ENCODE measurements at places on chromosomes 3 and 15.

DNA sequence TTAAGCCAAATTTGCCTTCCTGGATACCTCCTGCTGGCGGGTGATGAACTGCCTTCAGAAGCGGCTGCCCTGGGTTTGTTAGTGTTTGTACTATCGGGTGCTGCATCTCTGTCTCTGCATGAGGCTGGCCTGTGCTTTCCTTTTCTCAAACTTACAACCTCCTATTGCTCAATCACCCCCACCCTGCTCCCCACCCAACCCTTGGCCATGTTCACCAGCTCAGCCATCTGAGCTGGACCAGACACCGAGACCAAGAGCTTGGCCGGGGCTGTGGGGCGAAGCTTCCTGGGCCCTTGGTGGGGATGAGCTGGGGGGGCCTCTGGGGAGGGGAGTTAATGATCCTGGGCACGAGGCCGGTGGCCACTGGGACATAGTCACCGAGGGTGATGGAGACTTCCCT, 16.8 kb upstream of the FBLN2 start:
- DNase-seq: peak; percentile 68

DNA sequence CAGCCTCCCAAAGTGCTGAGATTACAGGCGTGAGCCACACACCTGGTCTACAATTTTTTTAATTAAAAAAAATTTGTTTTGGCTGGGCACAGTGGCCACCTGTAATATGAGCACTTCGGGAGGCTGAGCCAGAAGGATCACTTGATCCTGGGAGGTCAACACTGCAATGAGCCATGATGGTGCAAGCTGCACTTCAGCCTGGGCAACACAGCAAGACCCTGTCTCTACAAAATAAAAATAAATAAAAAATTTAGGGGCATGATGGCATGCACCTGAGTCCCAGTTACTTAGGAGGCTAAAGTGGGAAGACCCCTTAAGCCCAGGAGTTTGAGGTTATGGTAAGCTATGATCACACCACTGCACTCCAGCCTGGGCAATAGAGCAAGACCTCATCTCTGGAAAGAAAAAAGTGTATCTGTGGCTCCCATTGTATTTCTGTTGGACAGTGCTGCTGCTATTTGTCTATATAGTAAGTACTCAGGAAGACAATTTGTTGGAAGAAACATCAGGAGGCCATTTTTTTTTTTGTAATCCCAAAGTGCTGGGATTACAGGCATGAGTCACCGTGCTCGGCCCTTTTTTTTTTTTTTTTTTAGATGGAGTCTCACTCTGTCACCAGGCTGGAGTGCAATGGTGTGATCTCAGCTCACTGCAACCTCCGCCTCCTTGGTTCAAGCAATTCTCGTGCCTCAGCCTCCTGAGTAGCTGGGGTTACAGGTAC, 27.5 kb upstream of the SH3BP5 start:
- no peak for DNase-seq

DNA sequence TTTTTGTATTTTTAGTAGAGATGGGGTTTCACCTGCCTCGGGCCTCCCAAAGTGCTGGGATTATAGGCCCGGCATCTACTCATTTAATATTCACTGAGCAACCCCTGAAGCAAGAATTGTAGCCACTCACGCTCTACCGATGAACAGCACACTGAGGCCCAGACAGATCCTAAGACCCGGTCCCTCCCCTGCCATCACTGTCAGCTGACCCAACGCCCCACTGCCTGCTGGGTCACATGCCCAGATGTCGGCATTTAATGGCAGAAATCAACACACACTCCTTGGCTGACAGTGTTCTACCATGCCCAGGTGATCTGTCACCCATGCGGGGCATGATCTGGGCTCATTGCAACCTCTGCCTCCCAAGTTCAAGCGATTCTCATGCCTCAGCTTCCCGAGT, 3.2 kb upstream of the TMEM89 start:
- no peak for DNase-seq

DNA sequence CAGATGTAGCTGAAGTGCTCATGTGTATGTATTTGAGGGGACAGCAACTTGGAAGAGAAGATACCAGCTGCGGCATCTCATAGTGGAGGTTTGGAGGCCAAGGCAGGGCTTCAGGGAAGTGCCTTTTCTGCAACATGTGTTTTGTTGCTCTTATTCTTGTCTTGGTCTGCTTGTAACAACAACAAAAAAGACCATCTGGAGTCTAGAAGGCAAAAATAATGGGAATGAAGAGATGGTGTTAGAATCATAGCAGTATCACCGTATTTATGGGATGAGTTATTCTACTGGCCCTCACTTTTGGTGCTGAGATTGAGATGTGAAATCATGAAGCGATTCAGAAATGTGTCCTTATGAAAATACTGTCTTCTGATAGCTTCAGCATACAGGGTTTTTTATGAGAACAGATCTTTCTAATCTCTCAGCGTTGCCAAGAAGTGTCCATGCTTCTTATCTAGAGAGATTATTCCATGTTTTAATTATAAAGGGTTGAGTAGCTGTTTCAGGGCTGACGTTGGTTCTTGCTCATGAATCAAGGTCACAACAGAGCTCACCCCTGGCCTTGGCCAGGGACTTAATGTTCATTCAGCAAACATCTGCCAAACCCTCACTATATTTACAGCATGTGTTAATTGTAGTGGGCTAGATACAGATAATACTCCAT, 58.0 kb downstream of the ITPR1 start:
- DNase-seq: peak; percentile 60

DNA sequence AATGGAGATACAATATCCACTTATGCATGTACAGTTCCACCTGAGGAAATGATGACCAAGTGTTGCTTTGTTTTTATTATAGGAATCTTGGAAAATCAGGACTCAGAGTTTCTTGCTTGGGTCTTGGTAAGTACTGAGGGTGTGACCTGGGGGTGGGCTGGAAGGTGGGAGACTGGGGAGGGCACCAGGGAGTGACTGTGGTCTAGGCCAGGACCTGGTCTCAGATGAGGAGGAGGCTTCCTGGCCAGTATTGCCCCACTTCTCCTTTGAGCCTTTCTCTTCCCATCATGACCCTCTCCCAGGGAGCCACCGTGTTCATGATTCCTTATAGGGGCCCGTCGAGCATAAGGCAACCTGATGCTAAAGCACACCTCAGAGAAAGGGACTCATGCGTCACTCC, 133.4 kb downstream of the SSR3 start:
- no peak for DNase-seq

All from Right ventricle myocardium superior (tissue), 1 donor.